ENCODE measurements at places on chromosomes 1 and 21. TPM values are rescaled to one million over a fixed set of nuclear protein-coding genes. Genes with fewer than 3 reads are reported as not detected.

GRCh38 chr1:232059726-232060374 lies 433.3 kb downstream of the DISC1 start:
- no peaks in the 10 kb centered on the region for H3K27me3 ChIP-seq
- H3K27ac ChIP-seq, result no peak overlapping the region
- DNase-seq, result no peak
- H3K4me1 ChIP-seq, result no peaks in the 10 kb centered on the region

- H3K27me3 ChIP-seq, result no peaks in the 10 kb centered on the region
- DNase-seq, result no peak
- no peak overlapping the region for H3K4me3 ChIP-seq
- H3K27ac ChIP-seq, result no peak overlapping the region
- no peaks in the 10 kb centered on the region for H3K4me1 ChIP-seq
- H3K36me3 ChIP-seq, result no peaks in the 10 kb centered on the region
Observed at GRCh38 chr1:84427250-84428188, 29.2 kb downstream of the DNASE2B start.

DNA sequence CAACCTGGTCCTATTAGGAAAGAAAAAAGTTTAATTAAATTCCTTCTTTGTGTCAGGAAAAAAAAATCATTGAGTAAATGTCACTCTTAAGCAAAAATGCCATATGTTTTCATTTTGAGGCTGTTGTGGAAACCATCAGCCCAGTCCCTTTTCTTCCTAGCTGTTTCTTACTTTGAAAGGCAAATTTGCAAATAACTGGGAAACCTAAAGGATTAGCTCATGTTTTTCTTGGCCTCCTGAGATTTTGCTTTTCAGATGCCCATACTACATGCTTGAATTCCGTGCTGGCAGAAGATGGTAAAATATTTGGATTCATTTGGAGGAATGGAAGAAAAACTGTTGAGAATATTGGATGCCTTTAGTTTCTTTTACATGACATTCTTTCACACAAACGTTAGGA lies 182.1 kb upstream of the ADAMTS5 start:
- no peak overlapping the region for H3K4me3 ChIP-seq
- no peaks in the 10 kb centered on the region for H3K4me1 ChIP-seq
- no peak overlapping the region for H3K27ac ChIP-seq
- no peak for DNase-seq
- H3K27me3 ChIP-seq, result no peaks in the 10 kb centered on the region

SLC35A3 gene
- total RNA-seq, result 7.4 TPM

- no peaks in the 10 kb centered on the region for H3K4me1 ChIP-seq
- H3K4me3 ChIP-seq, result no peak overlapping the region
- DNase-seq, result no peak
- H3K27ac ChIP-seq, result no peak overlapping the region
- H3K27me3 ChIP-seq, result no peaks in the 10 kb centered on the region
- no peaks in the 10 kb centered on the region for H3K36me3 ChIP-seq
Observed at GRCh38 chr1:190286111-190286510, 191.6 kb downstream of the BRINP3 start.

GRCh38 chr1:18001725-18002124 lies 105.9 kb upstream of the IGSF21 start:
- no peak overlapping the region for H3K4me3 ChIP-seq
- no peaks in the 10 kb centered on the region for H3K36me3 ChIP-seq
- no peak for DNase-seq
- no peaks in the 10 kb centered on the region for H3K27me3 ChIP-seq

KPNA6 gene
- total RNA-seq, result 67.4 TPM

GRCh38 chr1:29238620-29239002 lies 2.3 kb downstream of the PTPRU start:
- H3K27ac ChIP-seq, result peak overlapping the region; percentile 74
- no peaks in the 10 kb centered on the region for H3K36me3 ChIP-seq
- no peaks in the 10 kb centered on the region for H3K27me3 ChIP-seq
- H3K4me1 ChIP-seq, result peaks cover 6% of the 10 kb centered on the region

- DNase-seq, result no peak
- no peak overlapping the region for H3K4me3 ChIP-seq
- no peaks in the 10 kb centered on the region for H3K4me1 ChIP-seq
- H3K36me3 ChIP-seq, result no peaks in the 10 kb centered on the region
- H3K27ac ChIP-seq, result no peak overlapping the region
Observed at GRCh38 chr1:186997877-186998276, 169.1 kb downstream of the PLA2G4A start.

GRCh38 chr1:225388372-225388771 lies 39.5 kb downstream of the LBR start:
- no peak overlapping the region for H3K4me3 ChIP-seq
- DNase-seq, result no peak
- H3K4me1 ChIP-seq, result no peaks in the 10 kb centered on the region
- H3K27me3 ChIP-seq, result no peaks in the 10 kb centered on the region

GPR52 gene
- 0.34 TPM for total RNA-seq

- H3K27ac ChIP-seq, result peak overlapping the region; percentile 95
- peaks cover 38% of the 10 kb centered on the region for H3K4me1 ChIP-seq
- DNase-seq, result peak; percentile 64
- H3K27me3 ChIP-seq, result no peaks in the 10 kb centered on the region
- no peaks in the 10 kb centered on the region for H3K36me3 ChIP-seq
Observed at GRCh38 chr1:214550857-214551435, 456 bp downstream of the PTPN14 start.

- DNase-seq, result no peak
- no peaks in the 10 kb centered on the region for H3K27me3 ChIP-seq
Observed at GRCh38 chr21:17590430-17590829, 22.3 kb downstream of the BTG3 start.

BMP8B gene
- total RNA-seq, result 0.17 TPM

HCN3 gene
- 0.27 TPM for total RNA-seq
